SK-N-DZ (cell line): ENCODE measurements at places on chromosomes 1 and 21.
A peak's percentile ranks its signal among the peaks of the same experiment; 100 is the strongest.

- peak; percentile 81 for DNase-seq
These were observed 531 bp upstream of the HMGN2 start for GRCh38 chr1:26471498-26472319.

DNA sequence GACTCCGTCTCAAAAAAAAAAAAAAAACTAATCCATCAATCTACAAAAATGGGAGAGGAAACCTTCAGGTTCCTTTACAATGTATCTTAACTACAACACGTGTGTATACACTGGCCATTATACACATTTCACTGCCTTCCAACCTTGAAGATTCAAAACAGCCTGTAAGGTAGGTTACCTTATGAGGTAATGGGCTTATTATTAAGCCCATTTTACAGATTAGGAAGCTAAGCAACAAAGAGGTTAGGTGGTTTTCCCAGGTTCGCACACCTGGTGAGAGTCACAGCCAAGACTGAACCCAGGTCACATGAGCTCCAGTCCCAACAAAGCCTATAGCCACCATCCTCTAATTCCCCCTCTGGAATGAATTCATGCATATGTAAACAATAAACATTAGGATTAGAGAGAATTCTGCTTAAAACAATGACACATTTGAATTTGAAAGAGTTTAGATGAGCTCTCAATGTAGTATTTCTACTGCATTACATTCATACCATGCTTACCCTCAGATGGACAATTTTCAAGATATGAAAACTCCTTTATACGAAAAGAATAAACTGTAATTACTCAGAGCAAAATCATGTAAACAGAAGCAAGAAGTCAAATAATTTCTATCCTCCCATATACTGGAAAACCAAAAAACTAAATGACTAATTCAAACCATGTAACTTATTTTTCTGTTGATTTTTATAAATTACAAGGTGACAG lies 54.8 kb downstream of the EIF4G3 start:
- DNase-seq: no peak

- no peak for DNase-seq
These were observed 93.7 kb upstream of the ARHGEF16 start for GRCh38 chr1:3360646-3361257.

- no peak for DNase-seq
These were observed 419.5 kb upstream of the DEPDC1 start for GRCh38 chr1:68916221-68916902.

- DNase-seq: no peak
These were observed 45.1 kb upstream of the COP1 start for GRCh38 chr1:176252191-176252590.

DNA sequence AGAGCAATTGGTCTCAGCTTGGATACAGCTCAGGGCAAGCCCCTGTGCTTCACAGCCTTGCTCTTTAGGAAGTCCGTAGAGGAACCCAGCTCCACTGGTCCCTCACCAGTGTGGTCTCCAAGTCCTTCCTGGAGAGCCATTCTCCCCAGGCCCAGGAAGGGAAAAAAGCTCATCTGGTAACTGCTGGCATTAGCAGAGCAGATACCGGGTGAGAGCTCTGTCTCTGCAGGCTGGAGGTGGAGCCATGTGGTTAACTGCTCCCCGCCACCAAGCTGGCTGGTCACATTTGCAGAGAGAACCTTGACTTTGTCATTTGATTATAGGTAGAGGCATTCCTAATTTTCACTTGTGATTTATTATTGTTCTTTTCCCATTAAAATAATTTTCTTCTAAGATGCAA lies 169.6 kb downstream of the ROR1 start:
- DNase-seq: no peak

- peak; percentile 75 for DNase-seq
These were observed 7.4 kb downstream of the IRF2BP2 start for GRCh38 chr1:234602334-234603220.

DNA sequence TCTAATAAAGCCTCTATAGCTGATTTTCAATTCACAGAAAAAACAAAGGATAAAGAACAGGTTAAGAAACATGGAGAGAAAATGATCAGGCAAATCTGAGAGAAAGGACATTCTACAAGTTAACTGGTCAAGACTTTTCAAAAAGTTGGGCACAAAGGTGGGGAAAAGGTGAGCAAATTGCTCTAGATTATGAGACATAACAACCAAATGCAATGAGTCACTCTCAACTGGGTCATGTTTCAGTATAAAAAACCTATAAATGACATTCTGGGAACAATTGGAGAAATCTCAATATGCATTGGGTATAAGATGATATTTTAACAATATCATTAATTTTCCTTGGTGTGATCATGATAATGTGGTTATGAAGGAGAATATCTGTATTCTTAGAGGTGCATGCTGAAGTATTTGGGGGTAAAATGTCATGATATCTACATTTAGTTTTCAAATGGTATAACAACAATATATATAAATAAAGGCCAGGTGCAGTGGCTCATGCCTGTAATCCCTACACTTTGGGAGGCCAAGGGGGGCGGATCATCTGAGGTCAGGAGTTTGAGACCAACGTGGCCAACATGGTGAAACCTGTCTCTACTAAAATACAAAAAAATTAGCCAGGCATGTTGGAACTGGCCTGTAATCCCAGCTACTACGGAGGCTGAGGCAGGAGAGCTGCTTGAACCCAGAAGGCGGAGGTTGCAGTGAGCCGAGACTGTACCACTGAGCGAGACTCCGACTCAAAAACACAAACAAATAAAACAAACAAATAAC lies 27.0 kb downstream of the ANKRD13C start:
- no peak for DNase-seq

GRCh38 chr1:27572679-27573426 lies 31.1 kb downstream of the AHDC1 start:
- peak; percentile 68 for DNase-seq

- no peak for DNase-seq
These were observed 1.7 kb upstream of the MIB2 start for GRCh38 chr1:1613509-1614082.

DNA sequence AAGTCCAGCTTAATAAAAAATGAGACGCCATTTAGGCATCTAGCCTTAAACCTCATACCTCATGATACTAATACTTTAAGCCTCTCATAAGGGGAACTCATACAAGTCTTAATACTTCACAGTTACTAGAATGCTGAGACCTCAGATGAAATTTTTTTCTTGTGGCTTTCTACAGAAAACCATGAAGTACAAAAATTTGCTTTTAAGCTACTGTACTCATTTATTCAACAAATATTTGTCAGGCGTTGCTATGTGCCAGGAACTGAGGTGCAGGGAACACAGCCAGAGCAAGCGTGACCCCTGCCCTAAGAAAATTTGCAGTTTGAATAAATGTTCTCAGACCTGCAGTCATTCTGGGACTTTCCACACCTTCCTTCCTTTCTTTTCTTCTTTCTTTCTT lies 150.6 kb downstream of the MRPL39 start:
- no peak for DNase-seq

DNA sequence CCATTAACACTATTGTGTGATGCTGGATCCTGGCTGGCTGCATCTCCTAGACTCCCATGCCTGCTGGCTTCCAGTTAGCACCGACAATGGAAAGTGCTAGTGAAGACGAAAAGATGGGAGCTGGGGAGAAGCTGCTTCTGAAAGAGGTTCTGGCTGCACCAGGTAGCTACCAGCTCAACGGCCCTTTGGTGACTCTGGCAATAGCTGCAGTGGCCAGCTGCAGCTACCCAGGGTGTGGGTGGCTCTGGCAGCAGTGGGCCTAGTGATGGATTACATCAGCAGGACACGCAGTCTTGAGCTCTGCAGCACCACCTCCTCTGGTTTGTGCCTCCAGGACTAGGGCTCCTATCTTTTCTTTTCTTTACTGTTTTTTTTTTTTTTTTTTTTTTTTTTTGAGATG lies 662.6 kb downstream of the MATN1 start:
- DNase-seq: no peak

DNA sequence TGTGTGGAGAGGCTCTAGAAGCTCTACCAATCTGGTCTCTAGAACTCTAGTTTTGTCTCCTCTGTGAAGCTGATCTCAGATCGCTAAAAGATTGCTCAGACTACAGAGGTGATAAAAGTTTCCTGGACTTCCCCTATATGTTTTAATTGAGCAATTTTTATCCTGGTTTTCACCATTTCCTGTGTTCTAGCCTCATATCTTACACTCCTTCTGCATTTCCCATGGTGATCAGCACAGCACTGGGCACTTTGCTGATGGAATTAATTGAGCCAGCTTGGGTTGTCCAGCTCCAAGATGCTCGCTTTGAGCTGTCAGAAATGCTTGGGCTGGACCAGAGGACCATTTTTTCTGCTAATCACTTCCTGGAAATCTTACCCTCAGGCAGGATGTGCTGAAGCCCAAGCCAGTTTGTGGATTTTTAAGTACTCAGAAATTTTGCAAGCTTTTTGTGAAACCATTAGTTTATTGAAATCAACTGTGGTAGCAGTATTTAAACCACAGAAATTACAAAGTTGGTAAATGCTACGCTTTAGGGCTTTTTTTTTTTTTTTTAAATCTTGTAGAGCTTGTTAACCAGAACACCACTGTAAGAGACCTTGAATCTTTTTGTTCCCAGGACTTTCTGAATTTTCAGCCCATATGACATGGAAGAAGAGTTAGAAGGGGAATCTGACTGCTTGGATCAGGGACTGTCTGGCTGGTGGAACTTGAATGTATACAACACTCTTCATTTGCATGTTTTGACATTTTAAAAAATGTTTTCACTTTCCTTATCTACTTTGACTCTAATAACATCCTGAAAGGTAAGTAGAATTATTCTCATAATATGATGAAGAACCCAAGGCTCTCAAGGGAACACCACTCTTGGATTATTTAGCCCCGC lies 28.4 kb downstream of the CD48 start:
- DNase-seq: no peak

DNA sequence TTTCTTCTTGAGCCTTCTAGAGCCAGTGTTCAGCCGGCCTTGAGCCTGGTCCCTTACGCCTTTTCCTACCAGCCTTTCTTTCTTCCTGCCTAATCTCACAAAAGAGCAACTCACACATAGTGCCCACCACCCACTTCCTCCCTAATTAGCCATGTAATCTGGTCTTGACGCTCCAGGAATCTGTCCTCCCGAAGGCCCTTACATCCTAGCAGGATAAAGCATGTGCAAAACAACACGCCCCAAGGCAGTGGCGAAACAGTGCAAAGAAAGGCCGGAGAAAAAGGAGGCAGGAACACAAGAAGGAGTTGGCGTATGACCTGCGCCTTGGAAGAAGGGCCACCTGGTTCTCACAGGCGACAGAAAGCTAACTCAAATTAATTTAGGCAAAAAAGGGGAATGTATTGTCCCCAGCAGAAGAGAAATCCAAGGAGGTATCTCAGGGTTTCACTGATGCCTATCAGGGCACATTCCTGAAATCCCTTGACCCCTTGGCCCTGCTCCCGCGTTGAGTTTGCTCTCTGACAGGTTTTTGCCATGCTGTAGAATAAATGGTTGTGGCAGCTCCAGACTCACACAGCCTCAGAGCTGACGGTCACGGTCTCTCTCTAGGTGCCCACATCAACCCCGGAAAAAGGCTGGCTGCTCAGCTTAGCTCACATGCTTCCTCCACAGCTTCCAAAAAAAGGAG lies 79.0 kb downstream of the ZNF281 start:
- no peak for DNase-seq

- no peak for DNase-seq
These were observed 18.2 kb downstream of the PHLDA3 start for GRCh38 chr1:201450721-201451291.

DNA sequence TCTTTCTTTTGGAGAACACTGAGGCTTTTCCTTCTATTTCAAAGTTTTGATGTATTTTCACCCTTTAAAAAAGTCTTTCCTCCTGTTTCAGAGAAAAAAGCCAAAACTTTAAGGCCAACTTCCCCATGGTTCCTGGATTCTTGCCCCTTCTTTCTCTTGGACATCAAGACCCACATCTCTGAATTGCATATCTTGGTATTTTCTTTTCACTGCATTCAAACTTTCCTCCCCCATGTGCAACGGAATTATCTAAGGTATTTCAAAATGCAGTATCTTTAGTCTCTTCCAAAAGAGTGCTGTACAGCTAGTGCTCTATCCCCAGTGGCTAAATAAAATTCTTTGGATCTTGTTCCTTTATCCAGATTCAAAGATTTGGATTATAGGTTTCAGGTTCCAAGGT lies 81.1 kb upstream of the TSPAN2 start:
- no peak for DNase-seq

GRCh38 chr21:34670962-34671348 lies 2.2 kb downstream of the CLIC6 start:
- no peak for DNase-seq

GRCh38 chr1:193111641-193112090 lies 6.5 kb upstream of the GLRX2 start:
- no peak for DNase-seq

DNA sequence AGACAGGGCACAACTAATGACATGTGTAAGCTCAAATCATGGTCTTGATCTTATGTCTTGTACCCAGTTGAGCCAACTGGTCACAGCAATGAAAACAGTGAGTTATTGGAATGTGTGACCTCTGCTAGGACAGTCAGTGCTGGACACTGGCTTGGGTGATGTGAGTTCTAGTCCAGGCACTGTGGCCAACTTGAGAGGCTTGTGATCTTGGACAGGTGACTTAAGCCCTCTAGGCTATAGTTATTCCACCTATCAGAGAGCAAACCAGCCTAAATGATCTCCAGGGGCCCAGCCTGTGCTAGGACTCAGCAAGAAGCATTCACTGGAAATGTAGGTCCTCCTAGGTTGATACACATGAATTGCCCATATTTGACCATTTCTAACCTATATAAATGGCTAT lies 1.1 kb downstream of the KCNE2 start:
- no peak for DNase-seq

DNA sequence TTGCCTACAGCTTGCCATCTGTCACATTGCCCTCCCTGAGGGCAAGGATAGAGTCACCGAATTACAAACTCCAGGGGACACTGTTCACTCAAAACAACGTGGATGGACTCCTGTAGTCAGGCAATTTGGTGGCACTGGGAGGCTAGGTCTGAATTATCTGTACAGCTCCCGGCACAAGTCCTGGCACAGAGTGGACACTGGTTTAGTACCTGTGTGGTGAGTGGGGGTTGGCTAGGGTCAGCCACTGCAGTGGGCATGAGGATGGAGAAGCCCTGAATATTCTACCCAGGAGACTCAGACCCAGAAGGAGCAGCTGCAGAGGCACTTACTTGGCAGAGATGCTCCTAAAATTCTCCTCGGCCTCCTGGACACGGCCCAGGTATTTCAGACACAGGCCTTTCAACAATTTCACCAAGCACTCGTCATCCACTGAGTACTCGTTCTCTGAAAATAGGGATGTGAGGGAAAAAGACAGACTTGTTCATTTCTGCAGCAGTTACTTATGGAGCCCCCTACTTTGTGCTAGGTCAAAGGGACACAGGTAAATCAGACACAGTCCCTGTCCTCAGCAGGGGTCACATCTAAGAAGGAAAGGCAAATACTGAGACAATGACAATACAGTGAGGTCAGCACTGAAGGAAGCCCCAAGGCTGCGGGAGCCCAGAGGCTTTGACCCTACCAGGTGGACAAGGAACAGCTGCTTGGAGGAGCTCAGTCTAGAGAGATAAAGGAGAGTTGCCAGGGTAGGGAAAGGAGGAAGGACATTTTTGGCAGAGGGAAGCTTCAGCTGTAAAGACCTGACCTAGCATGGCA lies 40.5 kb downstream of the TTC39A start:
- no peak for DNase-seq

GRCh38 chr1:177770096-177770495 lies 199.8 kb downstream of the SEC16B start:
- no peak for DNase-seq

GRCh38 chr1:48875552-48876329 lies 99.0 kb upstream of the BEND5 start:
- DNase-seq: no peak
